Activated CD8-positive, alpha-beta memory T cell treated with anti-CD3 and anti-CD28 coated beads for 4 hours (primary cell): ENCODE measurements at places on chromosomes 13 and 19.

DNA sequence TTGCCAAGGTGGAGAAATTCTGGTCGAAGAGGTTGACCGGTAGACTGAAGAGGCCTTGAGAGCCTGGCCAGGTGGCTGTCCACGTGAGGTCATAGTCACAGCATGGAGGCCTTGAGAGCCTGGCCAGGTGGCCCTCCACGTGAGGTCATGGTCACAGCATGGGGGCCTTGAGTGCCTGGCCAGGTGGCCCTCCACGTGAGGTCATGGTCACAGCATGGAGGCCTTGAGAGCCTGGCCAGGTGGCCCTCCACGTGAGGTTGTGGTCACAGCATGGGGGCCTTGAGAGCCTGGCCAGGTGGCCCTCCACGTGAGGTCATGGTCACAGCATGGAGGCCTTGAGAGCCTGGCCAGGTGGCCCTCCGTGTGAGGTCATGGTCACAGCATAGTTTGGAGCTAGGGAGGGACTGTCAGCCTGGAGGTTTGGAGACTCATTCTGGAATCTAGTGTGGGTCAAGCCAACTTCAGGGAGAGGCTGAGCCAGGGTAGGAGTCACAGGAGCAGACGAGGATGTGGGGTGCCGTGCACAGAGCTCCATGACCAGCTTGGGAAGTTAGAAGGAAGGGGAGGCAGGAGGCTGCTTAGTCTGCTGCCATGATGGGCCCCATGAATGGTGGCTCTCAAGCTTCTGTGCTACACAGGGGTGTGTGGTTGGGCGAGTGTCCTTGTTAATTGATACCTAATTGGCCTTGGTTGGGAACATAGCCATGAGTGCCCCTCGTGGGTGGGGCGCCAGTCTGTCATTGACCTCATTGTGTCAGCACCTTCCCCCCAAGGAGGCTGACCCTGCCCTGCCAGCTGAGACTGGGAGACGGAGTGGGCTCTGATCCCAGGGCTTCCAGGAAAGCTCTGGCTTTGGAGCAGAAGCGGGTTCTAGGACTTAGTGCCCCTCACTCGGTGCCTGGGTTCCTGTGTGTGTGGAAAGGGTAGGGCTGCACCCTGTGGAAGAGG lies 4.0 kb downstream of the LENG9 start:
- no peak for DNase-seq

- no peak for DNase-seq
Measured at GRCh38 chr19:6877766-6878165, 9.6 kb upstream of the ADGRE1 start.

DNA sequence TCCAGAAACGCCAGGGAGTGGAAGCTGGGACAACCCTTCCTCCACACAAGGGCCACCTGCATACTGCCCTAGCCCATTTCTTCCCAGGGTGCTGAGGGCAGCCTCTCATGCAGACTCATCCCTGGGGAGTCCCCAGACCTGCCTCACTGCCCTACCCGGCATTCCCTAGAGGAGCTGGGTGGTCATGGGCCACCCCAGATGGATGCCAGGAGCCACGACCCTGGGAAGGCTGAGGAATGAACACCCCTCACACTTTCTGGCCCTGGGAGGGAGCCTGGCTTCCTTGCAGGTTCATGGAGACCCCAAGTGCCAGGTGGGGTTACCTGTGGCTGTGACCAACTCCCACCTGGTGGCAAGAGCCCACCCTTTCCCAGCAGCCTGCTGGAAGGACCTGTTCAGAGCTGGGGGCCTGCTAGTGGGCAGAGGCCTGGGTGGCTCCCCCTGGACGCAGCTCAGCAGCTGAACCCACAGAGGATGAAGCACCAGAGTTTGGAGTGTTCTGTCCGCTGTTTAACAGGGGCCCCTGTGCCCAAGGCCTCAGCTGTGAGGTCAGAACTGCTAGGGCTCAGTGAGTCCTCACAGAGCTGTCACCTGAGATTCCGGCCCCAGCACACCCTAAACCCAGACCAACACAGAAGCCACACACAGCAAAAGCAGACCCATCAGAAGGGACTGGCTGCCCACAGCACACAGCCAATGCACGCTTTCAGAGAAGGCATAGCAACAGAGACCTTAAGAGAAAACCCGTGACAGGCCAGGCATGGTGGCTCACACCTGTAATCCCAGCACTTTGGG lies 6.6 kb downstream of the ACP4 start:
- no peak for DNase-seq

GRCh38 chr13:50898338-50898737 lies 11.3 kb upstream of the RNASEH2B start:
- DNase-seq: no peak

DNA sequence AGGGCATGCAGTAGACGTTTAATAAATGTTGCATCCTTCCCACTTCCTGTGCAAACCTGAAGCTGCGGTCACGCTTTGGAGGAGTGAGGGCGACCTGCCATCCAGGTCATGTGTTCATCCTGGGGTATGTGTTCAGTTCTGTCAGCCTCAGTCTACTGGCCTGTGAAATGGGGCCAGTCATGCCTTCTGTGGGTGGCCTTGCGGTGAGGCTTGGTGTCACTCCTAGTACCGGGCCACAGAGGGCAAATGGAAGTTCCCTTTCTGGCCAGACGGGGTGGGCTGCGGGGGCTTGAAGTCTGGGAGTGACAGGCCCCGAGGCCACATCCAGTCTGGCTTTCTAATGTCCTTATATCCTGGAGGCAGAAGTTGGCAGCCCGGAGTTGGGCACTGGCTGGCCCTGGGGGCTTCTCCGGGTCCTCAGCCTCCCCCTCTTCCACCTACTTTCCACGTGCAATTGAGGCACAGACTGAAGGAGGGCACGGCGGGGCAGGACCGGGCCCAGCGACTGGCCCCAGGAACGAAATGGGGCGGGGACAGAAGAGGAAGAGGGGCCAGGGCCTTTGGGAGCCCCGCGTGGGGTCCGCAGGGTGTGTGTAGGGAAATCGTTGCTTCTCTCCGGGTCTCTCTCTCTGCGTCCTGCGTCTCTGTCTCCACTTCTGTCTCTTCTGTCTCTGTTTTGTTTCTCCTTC lies 11.1 kb downstream of the PDE4A start:
- no peak for DNase-seq

- DNase-seq: peak; percentile 61
Measured at GRCh38 chr19:44207126-44207803, 5.1 kb upstream of the ZNF227 start.
